GM12865 (cell line): ENCODE measurements at places on chromosomes 13 and 19.

GRCh38 chr13:49679246-49679645, 12.0 kb downstream of the EBPL start:
- DNase-seq: peak; percentile 44

GRCh38 chr19:40191836-40192646, 815 bp downstream of the MAP3K10 start:
- peak; percentile 44 for DNase-seq

DNA sequence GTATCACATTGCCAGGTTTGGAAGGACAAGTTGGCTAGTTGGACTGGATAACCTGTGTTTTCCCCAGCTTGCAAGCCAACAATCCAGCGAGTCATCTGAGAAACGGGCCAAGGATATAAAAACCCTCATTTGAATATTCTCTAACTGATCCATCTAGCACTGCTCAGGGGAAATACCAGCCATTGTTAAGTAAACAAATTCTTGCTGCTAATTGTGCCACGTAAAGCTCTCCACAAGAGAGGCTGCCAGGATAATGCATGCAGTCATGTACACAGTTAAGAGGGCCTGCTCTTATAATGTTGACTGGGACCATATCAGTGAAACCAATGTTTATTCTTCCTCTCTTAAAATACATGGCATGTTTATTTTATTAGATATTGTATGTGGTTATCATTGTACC, 663.2 kb upstream of the SGCG start:
- DNase-seq: no peak

GRCh38 chr19:3386447-3387234, 20.3 kb downstream of the NFIC start:
- DNase-seq: no peak

GRCh38 chr13:35164324-35164932, 222.4 kb downstream of the NBEA start:
- peak; percentile 56 for DNase-seq
